Caki2 (cell line): ENCODE measurements at places on chromosomes 12 and 14. TPM values are rescaled to one million over a fixed set of nuclear protein-coding genes. Genes with fewer than 3 reads are reported as not detected.

DNA sequence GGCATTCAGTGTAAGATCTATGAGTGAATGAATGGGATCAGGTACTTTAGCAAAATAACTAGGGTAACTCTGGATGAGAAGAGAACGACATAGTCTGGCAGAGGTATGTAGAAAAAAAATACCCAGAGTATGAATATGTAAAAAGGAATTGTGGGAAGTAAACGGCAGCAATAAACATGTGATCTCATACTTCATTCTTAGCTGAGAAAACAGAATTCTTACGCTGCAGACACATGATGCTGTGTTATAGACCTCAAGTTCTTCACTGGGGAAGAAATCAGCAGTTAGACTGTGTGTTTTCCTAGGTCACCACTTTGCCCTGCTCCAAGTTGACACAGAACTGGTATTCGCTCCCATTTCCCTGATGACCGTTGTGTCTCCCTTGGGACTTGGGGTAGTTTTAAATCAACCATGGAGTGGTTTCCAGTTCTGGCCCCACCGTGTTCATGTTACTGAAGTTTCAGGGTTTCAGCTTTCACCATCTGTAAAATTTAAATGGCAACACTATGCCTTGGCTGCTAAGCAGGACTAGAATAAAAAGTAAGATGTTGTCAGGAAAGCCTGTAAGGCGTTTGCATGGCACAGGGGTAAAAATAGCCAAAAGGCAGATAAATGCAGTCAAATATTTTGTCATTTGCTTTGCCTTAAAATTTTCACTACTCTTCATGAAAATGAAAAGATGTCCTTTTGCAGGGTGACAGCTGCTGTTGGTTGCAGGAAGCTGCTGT lies 223.7 kb downstream of the PELI2 start:
- no peak for DNase-seq

GRCh38 chr14:73662487-73662943 lies 17.7 kb downstream of the DNAL1 start:
- DNase-seq: peak; percentile 89

GRCh38 chr12:63394983-63395382 lies 244.0 kb upstream of the AVPR1A start:
- no peak for DNase-seq

DNA sequence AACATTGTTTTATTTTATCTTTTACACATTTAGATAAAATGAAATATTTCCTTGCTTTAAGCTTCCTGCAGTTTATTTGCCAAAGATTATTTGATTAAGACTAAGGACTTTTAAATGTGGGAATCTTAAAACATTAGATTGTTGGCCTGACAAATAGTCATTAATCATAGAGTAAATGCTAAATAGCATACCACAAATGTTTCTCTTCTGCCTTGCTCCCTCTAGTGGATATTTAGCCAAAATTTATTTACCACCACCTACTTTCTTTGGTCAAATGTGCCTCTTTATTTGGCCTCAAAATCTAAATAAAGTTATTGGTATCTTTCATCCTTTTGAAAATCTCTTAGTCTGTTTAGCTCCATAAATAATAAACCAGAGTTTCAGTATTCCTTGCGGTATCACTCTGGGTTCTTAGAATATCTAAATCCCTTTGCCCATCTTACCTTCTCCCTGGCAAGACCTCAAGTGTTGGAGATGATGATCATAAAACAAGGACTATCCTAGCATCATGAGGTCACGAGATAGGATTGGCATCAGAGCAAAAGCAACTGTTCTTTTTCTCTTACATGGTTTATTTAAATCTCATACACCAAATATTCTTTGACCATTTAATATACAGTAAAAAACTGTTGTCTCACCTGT lies 150.6 kb upstream of the AEBP2 start:
- DNase-seq: peak; percentile 48

DNA sequence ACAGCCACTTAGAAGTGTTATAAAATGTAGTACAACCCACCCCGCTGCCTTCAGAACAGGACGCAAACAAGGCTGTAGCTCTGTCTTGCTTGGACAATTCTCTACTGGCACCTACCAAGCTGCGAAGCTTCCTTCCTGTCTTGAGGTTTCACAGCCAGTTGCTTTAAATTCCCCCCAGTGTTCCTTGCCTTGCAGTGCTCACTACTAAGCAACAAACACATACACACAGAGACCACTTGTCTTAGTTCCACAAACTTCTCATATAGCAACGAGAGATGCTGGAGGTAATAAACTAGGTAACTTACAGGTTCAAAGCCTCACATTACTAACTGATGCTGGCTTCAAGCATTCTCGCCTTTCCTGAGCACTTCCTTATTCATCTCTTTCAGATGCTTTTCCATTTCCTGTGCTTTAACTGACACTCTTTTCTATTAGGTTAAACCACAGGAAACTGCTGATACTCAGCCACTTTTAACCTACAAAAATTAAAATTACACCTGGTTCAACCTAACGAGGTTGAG lies 91.5 kb upstream of the PTGDR start:
- DNase-seq: no peak

The LALBA gene
- total RNA-seq: not detected in 2 replicates

The KRT80 gene
- 31.6 and 33.0 TPM in 2 replicates for total RNA-seq

The MANSC1 gene
- 4.6 and 5.1 TPM in 2 replicates for total RNA-seq

The KCNJ8 gene
- 0.64 and 1.4 TPM in 2 replicates for total RNA-seq
